ENCODE measurements at places on chromosomes 5 and 9.
A peak's percentile ranks its signal among the peaks of the same experiment; 100 is the strongest.

- DNase-seq = no peak
These were observed 2.9 kb upstream of the FNBP1 start for GRCh38 chr9:130045725-130046450.

DNA sequence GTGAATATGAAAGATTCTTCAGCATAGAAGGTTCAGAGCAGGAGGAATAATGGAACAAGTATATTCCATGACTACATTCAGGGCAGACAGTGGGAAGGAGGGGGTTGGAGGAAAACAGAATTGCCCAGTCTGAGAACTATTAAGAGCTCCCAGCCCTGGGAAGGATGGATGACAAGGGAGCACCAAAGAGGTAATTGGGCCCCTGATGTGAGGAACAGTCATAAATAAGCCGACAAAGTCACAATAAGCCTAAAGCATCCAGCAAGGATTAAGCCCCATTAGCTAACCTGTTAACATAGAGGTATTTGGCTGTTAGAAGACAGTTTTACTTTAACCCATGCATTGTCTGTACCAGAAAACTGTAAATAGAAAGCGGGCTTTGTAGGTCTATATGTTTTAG lies 348.7 kb upstream of the SEMA6A start:
- DNase-seq = no peak

- no peak for DNase-seq
These were observed 64.8 kb downstream of the ERCC6L2 start for GRCh38 chr9:95940265-95940664.

DNA sequence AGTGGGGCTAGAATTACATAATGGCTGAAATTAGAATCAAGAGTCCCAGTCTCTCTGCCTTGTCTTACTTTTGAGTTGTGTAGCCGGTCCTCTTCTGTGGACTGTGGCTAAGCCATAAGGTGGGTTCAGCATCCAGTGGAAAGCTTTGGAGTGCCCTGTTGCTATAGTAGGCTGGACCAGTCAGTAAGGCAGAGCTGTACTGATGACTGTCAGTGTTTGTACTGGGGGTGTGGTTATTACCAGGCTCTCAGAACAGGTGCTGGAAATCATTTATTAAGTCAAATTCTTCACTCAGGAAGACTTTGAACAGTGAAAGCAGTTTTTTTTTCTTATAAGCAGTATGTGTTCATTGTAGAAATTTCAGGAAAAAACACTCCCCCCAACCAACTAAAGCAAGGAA lies 129.4 kb downstream of the ZSWIM6 start:
- no peak for DNase-seq

DNA sequence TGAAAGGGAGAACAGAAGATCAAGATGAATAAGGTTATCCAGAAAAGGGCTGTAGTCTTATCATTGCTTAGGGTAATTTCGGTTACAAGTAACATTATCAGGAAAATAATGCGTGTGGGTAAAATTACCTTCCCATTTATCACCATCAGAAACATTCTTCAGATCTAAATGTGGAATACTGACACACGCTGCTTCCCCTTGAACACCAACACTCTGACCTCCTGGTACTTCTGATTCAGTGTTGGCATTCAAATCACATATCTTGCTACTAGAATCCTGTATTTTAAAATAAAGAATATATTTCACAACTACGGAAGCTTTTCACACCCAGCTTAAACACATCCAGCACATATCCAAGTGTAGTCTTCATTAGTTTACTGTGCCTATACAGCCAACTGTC lies 70.2 kb downstream of the PKD2L2 start:
- DNase-seq = no peak

DNA sequence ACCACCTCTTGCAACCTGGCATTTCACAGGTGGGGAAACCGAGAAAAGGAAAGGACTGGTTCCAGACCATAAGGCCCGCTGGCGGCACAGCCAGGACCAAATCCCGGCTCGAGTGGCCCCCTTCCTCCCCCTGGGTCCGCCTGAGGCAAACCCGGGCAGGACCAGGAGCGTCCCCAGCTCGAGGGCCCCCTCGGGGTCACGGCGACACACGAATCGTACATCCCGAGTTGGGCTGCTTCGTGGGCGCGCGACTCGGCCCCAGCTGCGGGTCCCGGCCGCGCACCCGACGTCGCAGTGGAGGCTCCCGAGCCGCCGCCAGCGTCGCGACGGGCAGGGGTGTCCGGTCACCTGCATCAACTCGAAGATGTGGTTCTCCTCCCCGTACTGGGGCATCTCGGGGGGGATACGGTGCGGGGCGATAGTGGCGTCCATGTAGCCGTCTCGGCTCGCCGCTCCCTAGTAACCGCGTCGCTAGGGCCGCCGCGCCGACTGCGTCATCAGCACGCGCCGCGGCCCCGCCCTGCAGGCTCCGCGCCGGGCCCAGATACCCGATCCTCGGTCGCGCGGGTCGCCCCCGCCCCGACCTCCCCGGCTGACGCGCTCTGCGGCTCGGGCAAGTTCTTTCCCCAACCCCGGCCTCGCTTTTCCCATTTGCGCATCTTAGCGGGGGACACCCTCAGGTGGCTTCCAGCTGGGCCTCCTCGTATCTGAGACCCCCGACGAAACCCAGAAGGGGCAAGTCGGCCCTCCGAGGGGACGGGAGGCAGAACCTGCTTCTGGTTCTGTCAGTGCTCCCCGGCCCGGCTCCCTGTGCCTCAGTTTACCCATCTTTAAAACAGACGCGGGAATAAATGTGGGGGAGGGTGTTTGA lies at the start of gene AK8:
TSS of gene AK8 (minus strand) at position 461 of the 871 bp plus-strand sequence. CDS start at position 432, 29 bp downstream.
- DNase-seq = peak; percentile 77

- DNase-seq = no peak
These were observed 286.1 kb downstream of the RAB3C start for GRCh38 chr5:58868931-58869330.

- no peak for DNase-seq
These were observed 280.6 kb upstream of the EFNA5 start for GRCh38 chr5:107951309-107951708.

DNA sequence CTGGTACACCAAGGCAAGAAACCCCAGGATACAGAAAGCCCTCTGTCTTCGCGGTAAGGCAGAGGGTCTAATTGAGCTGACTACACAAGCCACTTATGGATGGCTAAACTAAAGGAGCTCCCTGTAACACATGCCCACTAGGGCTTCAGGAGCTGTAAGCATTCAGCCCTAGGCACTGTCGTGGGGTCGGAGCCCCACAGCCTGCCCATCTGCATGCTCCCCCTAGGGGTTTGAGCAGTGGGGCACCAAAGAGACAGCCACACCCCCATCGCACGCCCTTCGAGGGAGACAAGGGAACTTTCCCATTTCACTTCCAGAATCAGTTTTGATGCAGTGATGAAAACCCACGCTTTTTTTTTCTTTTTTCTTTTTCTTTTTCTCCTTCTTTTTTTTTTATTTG lies 11.0 kb upstream of the MTMR12 start:
- no peak for DNase-seq

DNA sequence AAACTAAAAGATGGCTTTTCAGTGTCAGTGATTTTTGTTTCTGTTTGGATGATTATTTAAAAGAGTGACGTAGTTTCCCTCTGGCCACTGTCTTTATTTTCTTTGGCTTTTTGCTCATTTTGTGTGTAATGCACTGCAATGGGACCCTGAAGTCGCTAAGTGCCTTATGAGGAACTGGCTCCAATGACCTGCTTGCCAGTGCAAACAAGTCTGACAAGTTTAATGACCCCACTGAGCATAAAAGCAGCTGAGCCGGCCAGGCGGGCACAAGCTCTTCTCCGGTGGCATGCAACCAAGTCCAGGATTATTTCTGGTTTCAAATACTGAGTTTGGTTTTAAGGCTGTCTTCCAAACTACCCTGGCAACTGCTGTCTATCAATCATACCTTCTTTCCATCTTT lies 15.6 kb upstream of the GNA14 start:
- no peak for DNase-seq

GRCh38 chr9:98502976-98503325 lies 205.8 kb downstream of the GABBR2 start:
- DNase-seq = no peak

GRCh38 chr5:169412831-169413230 lies 111.9 kb upstream of the SLIT3 start:
- DNase-seq = no peak

GRCh38 chr5:139277171-139277570 lies 16.4 kb upstream of the MATR3 start:
- DNase-seq = no peak

- no peak for DNase-seq
These were observed 49.0 kb downstream of the C5orf15 start for GRCh38 chr5:133919148-133920136.

- DNase-seq = no peak
These were observed 473.6 kb downstream of the AGTPBP1 start for GRCh38 chr9:85268131-85268530.

- DNase-seq = no peak
These were observed 203.7 kb upstream of the SLC24A2 start for GRCh38 chr9:19992556-19992955.

GRCh38 chr9:35811381-35812024 lies 559 bp downstream of the SPAG8 start:
- DNase-seq = no peak

DNA sequence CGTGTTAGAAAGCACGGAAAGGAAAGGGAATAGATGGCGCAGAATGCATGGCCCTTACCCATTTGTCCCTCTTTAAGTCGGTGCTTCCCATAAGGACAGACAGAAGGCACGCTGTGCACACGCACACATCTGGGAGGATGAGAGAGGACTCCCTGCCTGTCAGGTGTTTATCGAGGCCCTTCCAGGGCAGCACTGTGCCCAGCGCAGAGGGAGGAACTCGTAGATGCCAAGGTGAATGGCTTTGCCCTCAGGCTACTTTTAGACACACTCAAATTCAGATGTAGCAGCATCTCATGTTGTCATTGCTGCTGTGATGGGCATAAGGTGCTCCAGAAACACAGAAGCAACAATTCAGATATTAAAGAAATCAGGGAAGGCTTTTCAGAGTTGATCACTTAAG lies 70.2 kb upstream of the CTSL start:
- no peak for DNase-seq

- no peak for DNase-seq
These were observed 142.7 kb downstream of the CACNA1B start for GRCh38 chr9:138020120-138020794.

DNA sequence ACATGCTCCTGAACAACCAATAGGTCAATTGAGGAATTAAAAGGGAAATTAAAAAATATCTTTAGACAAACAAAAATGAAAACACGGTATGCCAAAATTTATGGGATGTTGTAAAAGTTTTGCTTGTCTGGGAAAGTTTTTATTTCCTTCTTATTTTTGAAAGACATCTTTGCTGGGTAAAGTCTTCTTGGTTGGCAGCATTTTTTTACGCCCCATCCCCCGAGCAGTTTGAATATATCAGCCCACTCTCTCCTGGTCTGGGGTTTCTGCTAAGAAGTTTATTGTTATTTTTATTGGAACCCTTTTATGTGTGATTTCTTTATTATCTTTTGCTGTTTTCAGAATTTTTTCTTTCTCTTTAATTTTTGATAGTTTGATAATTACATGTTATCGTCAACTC lies 16.3 kb downstream of the XRCC4 start:
- DNase-seq = no peak

DNA sequence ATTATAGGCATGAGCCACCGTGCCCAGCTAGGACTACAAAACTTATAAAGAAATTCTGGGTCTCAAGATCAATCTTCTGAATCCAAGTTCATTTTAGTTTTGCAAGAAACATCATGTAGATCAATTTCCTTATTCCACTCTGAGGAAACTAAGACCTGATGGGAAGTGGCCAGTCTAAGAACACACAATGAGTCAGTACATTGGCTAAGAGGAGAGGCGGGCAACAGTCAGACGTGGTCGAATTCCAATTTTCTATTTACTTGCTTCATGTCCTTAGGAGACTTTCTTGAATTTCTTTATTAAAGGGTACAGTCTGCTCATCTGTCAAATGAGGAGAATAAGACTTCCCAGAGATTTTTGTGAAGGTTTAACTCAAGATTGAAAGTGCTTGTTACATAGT lies 432.1 kb upstream of the BRINP1 start:
- DNase-seq = no peak

DNA sequence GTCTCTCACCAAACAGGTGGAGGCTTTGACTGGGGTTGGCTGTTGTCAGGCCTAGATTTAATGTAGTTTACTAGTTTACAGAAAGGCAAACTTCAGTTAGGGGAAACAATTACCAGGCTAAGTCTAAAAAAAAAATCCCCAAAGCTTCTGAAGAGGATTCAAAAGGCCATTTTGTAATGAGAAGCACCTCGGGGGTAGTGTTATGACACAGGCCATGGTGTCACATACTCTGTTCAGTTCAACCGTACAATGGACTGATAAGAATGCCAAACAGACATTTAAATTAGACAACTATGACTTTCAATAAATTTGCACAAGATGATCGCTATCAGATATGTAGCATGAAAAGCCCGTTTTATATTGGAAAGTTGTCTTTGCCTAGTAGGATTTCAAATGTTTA lies 120.1 kb upstream of the PCA3 start:
- DNase-seq = no peak

DNA sequence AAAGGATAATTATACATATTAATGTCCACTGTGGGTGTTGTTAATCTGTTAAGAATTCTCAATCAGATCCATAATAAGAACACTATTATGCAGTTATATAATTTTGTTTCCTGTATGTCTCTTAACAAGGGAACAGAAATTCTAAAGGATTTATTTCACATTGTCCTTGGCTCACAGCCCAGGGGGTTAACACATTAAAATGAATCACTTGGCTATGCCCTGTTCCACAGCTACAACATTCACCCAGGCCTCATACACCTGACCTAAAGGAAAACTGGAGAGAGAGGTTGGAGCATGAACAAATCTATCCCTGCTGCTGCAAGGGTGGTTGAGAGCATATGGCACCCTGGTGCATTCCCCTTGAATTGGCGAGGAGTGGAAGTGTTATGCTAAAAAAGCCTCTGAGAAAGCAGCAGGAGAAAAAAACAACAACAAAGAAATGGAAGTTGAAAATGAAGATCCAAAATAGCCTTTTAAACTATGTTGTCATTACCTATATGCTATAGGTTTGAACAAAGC lies 116.0 kb downstream of the KCNN2 start:
- DNase-seq = no peak

GRCh38 chr5:138491669-138492559 lies 26.6 kb downstream of the EGR1 start:
- peak; percentile 90 for DNase-seq

- DNase-seq = no peak
These were observed 331.5 kb upstream of the GRIN3A start for GRCh38 chr9:102069969-102070368.

DNA sequence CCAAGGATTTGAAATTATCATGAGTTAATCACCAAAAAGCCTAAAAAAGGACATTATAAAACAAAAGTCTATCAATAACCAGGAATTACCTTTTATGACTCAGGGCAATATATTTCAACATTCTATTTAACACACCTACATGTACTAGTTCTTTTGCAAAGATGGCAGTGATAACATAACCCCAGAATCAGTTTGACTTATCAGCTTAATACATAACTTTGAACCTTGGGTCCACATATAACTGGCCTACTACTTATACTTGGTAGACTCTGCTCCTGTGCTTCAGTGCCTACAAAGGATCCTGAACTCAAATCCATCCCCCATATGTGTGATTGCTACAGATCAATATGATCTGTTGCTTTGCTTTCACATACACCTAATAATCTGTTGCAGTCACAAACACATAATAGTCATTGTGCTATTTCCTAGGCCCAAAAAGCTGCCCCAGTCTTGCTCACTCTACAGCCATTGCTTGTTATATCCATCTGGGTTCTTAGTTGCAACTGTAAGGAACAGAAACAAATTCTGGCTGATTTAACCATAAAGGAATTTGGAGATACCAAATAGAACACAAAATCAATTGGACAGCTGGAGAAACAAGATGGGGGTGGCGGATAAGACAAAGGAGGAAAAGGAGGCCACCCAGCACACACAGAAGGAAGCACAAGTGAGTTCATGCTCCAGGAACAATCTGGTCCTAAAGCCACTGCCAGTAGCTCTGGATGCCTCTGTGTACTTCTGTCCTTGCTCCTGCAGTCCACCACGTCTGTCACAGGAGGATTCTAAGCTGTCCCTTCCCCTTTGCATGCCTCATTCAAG lies 25.5 kb downstream of the DEPDC1B start:
- no peak for DNase-seq
